ENCODE measurements at places on chromosomes 3 and 15.

GRCh38 chr3:122111974-122112373, 56.8 kb downstream of the CD86 start:
- peak; percentile 42 for DNase-seq

GRCh38 chr3:125061170-125061569, 5.4 kb upstream of the HEG1 start:
- DNase-seq: no peak

DNA sequence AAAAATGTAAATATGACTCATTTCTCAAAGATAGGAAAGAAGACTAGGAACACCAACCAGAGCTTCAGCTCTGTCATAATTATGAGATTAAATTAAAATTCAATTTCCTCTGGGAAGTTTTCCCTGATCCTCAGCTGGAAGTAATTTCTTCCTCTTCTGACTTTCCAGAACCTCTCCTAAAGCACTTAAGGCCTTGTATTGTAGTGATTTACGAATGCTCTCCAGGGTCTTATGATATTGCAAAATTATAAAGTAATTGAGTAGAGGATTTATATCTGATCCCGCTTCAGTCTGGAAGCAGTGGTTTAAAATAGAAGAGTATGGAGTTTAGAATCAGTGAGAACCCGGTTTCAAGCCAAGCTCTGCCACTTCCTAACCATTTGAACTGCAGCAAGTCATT, 279.8 kb downstream of the ZPLD1 start:
- DNase-seq: no peak

DNA sequence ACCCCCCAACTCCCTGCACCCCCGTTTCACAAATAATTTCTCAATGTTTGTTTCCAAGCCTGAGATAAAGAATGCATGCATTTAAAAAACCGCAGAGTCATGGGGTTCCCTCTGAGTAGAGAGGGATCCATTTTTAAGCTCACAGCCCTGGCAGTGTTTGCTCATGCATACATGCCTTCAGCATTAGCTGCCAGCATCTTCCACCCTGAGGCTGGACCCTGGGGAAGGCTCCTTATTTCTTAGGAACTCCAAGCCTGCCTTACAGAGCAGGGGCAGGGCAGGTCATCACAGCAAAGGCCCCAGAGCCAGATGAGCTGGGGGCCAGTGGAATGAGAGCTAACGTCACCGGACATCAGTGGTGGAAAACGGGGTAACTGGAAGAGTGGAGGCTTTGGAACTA, 31.3 kb downstream of the TLE3 start:
- no peak for DNase-seq

GRCh38 chr3:56613016-56613415, 56.0 kb downstream of the CCDC66 start:
- DNase-seq: no peak

All from hematopoietic multipotent progenitor cell treated with erythropoietin and hydrocortisone succinate and interleukin-3 and kit ligand, for 6 days (in vitro differentiated cells).